ENCODE measurements at places on chromosomes 7 and 10.

DNA sequence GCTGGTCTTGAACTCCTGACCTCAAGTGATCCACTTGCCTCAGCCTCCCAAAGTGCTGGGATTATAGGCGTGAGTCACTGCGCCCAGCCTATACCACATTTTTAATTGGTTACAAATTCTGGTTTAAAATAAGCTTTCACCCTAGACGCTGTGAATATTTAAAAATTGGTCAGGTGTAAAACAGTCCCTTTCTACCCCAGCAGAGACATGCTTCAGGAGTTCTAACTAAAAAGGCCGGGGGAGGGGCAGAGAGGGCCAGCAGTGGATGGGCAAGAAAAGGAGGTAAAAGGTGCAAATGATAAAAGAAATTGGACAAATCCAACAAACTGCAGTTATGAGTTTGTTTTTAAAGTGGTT, 70.0 kb downstream of the WAPL start:
- no peak for DNase-seq

GRCh38 chr10:97207756-97208346, 22.1 kb upstream of the SLIT1 start:
- no peak for DNase-seq

- DNase-seq, result no peak
These were observed 18.0 kb upstream of the ARID5B start for GRCh38 chr10:61883371-61884025.

DNA sequence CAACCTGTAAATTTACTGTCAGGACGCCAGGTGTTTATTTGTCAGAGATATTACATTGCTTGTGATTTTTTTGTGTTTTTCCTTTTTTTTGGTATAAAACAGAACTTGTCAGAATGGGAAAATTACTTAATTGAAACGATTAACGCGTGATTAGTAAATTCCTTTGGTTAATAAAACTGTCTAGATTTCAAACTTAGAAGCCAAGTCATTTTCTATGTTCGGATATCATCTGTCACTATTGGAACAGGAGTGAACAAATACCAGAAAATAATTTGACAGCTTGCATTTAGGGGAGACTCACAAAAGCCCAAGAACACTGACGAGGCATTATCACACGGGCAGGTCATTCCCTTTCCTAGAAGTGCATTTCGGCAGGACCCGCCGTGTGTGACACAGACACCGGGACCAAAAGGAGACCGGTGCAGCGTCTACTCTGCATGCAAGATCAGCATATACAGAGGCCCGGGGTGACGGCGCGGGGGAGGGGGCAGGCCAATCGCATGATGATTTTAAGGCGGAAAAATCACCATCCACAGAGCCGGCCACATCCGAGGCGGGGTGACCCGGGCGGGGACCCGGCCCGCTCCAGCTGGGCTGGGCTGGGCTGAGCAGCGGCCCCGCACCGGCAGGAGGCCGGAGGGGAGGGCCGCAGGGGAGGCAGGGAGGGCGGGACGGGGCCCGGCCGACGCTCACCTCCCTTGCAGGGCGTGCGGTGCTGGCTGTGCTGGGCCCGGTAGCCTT, 841 bp downstream of the GLUD1 start:
- peak; percentile 35 for DNase-seq

GRCh38 chr7:80186721-80187120, 52.1 kb downstream of the GNAI1 start:
- no peak for DNase-seq

DNA sequence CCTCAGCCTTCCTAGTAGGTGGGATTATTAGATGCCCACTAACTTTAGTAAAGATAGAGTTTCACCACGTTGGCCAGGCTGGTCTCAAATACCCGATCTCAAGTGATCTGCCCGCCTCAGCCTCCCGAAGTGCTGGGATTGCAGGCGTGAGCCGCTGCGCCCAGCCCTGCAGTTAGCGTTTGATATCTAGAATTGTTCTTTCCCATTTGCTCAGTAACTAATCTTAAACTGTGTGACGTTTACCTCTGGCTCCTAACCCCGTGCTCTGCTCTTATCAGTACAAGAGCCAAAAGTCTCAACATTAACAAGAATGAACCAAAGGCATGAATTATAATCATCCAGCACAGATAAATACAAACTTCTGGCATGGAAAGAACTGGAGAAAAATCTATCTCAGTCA, 47.4 kb downstream of the IGF2BP3 start:
- no peak for DNase-seq

- no peak for DNase-seq
These were observed 320.7 kb downstream of the CDC14C start for GRCh38 chr7:49245062-49245461.

GRCh38 chr7:127682140-127682539, 30.1 kb downstream of the SND1 start:
- DNase-seq, result no peak

GRCh38 chr7:156829669-156830336, 63.2 kb downstream of the LMBR1 start:
- no peak for DNase-seq

GRCh38 chr7:95886501-95887090, 114.2 kb downstream of the DYNC1I1 start:
- peak; percentile 25 for DNase-seq

Data from fibroblast of mammary gland (primary cell).